Spinal cord (tissue), 10 donors: ENCODE measurements at places on chromosomes 3 and 15.
A peak's percentile ranks its signal among the peaks of the same experiment; 100 is the strongest.

GRCh38 chr3:176870451-176870850, 326.8 kb downstream of the TBL1XR1 start:
- DNase-seq = no peak
- no peak overlapping the region for H3K4me3 ChIP-seq
- H3K4me1 ChIP-seq = no peaks in the 10 kb centered on the region
- no peaks in the 10 kb centered on the region for H3K36me3 ChIP-seq

- DNase-seq = no peak
- H3K36me3 ChIP-seq = peaks cover 8% of the 10 kb centered on the region
- no peak overlapping the region for H3K27ac ChIP-seq
- no peaks in the 10 kb centered on the region for H3K27me3 ChIP-seq
- H3K4me3 ChIP-seq = no peak overlapping the region
- no peaks in the 10 kb centered on the region for H3K4me1 ChIP-seq
Measured at GRCh38 chr3:197289726-197290125, 8.7 kb downstream of the DLG1 start.

GRCh38 chr3:184257083-184257915, 4.1 kb downstream of the CAMK2N2 start:
- peaks cover 33% of the 10 kb centered on the region for H3K4me1 ChIP-seq
- H3K4me3 ChIP-seq = no peak overlapping the region
- peaks cover 20% of the 10 kb centered on the region for H3K27me3 ChIP-seq
- DNase-seq = no peak

GRCh38 chr3:188064831-188065493, 89.0 kb upstream of the LPP start:
- DNase-seq = no peak
- H3K4me1 ChIP-seq = no peaks in the 10 kb centered on the region
- H3K36me3 ChIP-seq = no peaks in the 10 kb centered on the region
- H3K27ac ChIP-seq = peak overlapping the region; percentile 48
- H3K27me3 ChIP-seq = no peaks in the 10 kb centered on the region

GRCh38 chr15:90564051-90564450, 34.3 kb downstream of the CRTC3 start:
- H3K4me1 ChIP-seq = peaks cover 6% of the 10 kb centered on the region
- no peak overlapping the region for H3K4me3 ChIP-seq
- no peaks in the 10 kb centered on the region for H3K27me3 ChIP-seq

GRCh38 chr15:43283526-43283925, 16.8 kb upstream of the TGM5 start:
- H3K4me3 ChIP-seq = no peak overlapping the region
- DNase-seq = no peak
- no peak overlapping the region for H3K27ac ChIP-seq

GRCh38 chr3:55816794-55817576, 329.9 kb upstream of the WNT5A start:
- no peaks in the 10 kb centered on the region for H3K36me3 ChIP-seq
- H3K27ac ChIP-seq = no peak overlapping the region
- no peaks in the 10 kb centered on the region for H3K4me1 ChIP-seq
- no peak overlapping the region for H3K4me3 ChIP-seq

- H3K36me3 ChIP-seq = peaks cover 62% of the 10 kb centered on the region
- DNase-seq = no peak
- no peaks in the 10 kb centered on the region for H3K27me3 ChIP-seq
- H3K27ac ChIP-seq = no peak overlapping the region
- no peak overlapping the region for H3K4me3 ChIP-seq
- peaks cover 7% of the 10 kb centered on the region for H3K4me1 ChIP-seq
Measured at GRCh38 chr3:47871389-47871788, 68.5 kb downstream of the DHX30 start.

GRCh38 chr15:63832620-63833019, 1.1 kb downstream of the HERC1 start:
- H3K4me3 ChIP-seq = peak overlapping the region; percentile 92
- no peaks in the 10 kb centered on the region for H3K27me3 ChIP-seq
- peaks cover 5% of the 10 kb centered on the region for H3K4me1 ChIP-seq
- no peak for DNase-seq
